ENCODE measurements at places on chromosomes 6 and 20.
A peak's percentile ranks its signal among the peaks of the same experiment; 100 is the strongest.

DNA sequence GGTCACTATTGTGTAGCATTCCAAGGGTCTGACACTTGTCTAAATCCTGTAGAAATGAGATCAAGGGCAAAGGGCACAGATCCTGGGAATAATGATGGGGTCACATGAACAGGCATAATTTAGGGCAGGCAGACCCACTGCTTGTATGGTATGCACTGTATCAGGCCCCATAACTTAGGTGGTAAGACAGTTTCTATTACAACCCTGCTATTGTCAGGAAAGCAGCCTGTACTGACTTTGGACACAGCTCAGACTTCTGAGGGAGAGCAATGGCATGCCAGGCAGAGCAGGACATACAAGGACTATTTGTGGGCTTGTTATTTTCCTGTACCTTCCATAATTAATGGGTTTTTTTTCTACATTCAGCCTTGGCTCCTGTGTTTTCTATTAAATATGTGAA, 286.8 kb downstream of the PKHD1 start:
- DNase-seq, result no peak

GRCh38 chr20:57481281-57481711, 43.6 kb downstream of the CTCFL start:
- no peak for DNase-seq

- DNase-seq, result no peak
These were observed 557.2 kb upstream of the JAG1 start for GRCh38 chr20:11230999-11231398.

GRCh38 chr6:109073344-109074132, 21.1 kb downstream of the SESN1 start:
- DNase-seq, result peak; percentile 53

DNA sequence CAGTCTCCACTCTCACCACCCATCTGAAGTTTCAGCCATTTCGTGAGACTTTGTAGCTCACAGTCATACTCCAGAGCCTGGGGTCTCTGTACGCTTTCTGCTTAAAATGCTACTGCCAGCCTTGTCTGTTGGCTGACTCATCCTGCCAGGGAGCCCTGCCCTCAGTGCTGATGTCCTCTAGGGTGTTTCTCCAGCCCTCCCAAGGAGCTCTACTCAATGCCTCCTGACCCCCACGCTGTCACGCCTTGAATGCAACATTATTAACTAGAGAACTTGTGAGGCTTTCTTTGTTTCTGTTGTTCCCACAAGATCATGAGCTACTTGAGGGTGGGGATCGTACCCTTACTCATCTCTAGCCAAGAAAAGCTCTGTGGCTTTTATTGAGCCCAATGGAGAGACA, 20.1 kb downstream of the KIF16B start:
- DNase-seq, result no peak

- no peak for DNase-seq
These were observed 154.9 kb downstream of the ESR1 start for GRCh38 chr6:151962246-151962846.

DNA sequence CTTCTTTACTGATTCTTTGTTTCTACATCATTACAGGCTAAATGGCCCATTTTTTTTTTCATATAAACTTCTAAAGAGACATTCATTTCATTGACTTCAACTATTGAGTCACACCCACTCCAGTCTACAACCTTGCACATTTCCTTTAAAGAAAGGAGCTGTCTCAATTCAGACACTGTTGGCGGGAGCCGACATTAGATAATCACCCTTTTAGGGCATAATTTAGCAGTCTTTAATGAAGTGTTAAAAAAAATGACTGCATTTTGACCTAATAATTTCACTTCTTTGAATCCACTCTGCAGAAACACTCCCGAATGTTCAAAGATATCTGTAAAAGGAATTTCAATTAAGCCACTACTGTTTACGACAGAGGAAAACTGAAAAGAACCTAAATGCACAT, 1.5 kb downstream of the EPM2A start:
- DNase-seq, result no peak

GRCh38 chr6:21603082-21603952, 9.8 kb downstream of the SOX4 start:
- no peak for DNase-seq

GRCh38 chr6:150687508-150687907, 87.8 kb downstream of the PLEKHG1 start:
- no peak for DNase-seq

GRCh38 chr6:157688275-157688959, 134.6 kb upstream of the SNX9 start:
- DNase-seq, result no peak

- DNase-seq, result no peak
These were observed 46.3 kb upstream of the PLN start for GRCh38 chr6:118501765-118502164.

DNA sequence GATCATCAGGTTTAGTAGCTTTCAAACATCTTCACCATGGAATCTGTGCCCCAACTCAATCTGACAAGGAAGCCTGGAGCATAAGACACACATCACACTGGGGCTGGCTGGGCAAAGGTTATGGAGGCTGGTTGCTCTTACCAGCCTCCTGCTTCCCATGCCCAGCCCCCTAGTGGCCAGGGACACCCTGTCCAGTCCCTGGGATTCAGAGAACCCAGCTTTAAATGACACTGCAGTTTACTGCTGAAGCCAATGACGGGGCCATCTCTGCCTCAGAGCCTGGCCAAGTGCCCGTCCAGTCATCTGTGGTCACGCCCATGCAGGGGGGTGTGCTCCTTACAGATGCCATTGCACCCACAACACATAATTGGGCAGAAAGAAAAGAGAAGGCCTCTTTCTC, 272.9 kb downstream of the SMOC2 start:
- no peak for DNase-seq

DNA sequence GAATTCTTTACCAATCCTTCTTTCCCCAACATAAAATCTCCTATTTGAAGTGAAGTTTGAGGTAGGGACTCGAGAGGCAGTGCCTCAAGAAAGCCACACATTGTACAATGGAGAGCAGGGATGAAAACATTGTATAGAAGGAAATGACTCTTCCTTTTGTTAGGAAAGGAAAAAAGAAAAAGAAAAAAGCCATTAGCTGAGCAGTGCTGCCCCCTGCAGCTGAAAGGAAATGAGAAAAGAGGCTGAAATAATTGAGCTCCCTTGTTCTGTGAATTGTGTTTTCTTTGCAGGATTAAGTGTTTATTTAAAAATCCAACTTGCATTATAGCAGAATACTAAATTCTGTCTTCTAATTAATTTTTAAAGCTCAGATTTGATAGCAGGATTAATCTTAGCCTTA, 162.9 kb upstream of the SASH1 start:
- DNase-seq, result no peak

GRCh38 chr6:31214516-31214915, 44.0 kb upstream of the POU5F1 start:
- no peak for DNase-seq

GRCh38 chr6:11918739-11919605, 93.1 kb upstream of the HIVEP1 start:
- no peak for DNase-seq

GRCh38 chr6:162178666-162179065, 548.9 kb downstream of the PRKN start:
- no peak for DNase-seq

GRCh38 chr20:58973866-58974265, 7.2 kb upstream of the NELFCD start:
- no peak for DNase-seq

DNA sequence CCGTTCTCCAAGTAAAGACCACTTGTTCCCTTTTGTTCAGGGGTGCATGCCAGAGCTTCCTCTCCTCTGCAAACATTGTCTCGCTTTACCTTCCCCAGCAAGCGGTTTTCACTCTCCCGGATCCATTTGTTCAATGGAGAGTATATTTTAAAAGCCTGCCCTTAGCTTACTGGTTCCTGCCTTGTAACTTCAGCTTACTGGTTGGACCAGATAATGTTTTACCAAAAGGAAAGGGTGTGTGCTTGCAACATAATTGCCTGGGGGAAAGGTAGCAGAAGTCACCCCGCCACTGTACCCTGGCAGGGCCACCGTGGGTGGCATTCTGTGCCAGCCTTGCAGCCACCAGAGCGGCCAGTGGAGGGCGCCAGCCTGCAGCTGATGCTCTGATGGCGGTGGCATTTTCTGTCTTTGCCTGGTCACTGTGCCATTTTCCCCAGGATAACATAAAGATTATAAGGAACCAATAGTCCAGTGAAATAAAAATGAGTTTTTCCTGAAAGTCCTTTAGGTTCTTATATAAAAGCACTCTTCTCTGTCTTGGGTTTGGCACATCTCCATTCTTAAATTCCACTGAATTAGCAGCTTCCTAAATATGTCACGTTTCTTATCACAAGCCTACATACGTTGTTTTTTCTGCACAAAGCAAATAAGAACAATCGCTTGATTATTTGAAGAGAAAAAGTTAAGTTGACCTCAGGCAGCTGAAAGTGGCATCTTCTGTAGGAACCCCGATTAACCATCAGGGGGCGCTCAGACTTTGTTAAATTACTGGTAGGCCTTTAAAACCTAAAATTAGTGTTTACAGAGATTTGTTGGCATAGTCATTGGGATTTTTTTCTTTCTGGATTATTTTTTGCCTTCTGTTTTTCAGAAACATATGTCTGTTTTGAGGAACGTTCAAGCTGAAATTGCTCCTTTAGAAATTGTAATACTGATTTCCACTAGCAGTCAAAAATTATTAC, 67.4 kb upstream of the XRN2 start:
- peak; percentile 23 for DNase-seq

GRCh38 chr6:73680289-73680918, 15.6 kb upstream of the CD109 start:
- DNase-seq, result no peak

DNA sequence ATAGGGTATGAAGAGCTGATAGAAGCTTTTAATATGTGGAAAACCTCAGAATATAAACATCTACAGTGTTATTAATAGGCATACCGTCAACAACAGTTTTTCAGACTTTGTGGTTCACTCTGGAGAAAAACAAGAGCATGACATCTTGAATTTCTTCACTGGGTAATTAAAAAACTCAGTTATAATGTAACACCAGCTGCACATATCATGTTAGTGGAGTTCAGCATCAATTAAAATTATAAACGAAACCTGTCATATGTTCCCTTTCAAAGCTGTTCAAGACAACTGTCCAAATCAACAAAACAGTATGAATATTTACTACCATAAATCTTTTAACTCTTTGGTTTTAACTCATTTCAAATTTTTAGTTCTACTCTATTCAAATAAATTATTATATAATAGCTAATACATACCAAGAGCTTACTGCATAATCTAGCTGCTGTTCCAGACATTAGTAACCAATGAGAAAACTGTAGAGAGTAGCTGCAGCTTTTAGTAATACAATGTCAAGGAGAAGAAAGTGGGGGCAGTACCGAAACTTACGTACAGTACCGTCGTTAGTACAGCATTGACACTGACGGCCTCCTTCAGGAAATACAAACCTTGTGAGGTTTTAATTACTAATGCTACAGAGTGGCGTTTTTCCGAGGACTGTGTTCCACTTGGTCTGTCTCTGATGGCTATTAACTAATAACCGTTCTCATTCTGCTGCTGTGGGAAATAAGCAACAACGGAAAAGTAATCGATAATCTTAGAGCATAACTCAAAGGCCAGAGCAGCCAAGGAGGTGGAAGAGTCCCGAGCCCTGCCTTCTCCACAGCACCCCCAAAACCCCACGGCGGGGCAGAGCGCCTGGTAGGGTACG, 532 bp upstream of the PM20D2 start:
- DNase-seq, result no peak

GRCh38 chr6:18161431-18161830, 6.2 kb downstream of the KDM1B start:
- DNase-seq, result no peak

DNA sequence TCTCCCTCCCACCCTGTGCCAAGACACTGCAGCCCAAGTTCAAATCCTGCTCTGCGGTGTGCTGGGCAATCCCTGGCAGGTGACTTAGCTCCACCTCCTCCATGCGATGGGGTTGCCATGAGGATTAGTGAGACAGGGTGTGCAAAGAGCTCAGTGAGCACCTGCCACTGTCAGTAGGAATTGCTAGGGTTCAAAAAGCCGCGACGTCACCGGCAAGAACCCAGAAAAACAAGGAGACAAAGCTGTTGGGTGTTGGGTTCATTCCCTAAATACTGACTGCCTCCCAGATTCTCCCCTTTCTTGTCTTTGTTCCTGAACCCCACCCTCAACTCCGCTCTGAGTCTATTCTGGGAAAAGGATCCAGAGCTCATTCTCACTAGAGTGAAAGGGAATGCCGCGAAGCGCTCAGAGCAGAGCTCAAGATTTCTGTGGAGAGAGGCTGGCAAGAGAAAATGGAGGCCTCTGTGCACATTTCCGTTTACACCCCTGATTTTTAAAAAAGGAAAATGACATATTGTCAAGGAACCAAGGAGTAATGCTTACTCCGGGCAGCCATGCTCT, 13.3 kb downstream of the PMEPA1 start:
- DNase-seq, result no peak

Measured in activated CD4-positive, alpha-beta T cell treated with anti-CD3 and anti-CD28 coated beads, Interleukin-2, amount 50 U/mL, for 24 hours (primary cell).